ENCODE measurements at places on chromosomes 13 and 19. TPM values are rescaled to one million over a fixed set of nuclear protein-coding genes. Genes with fewer than 3 reads are reported as not detected.

- H3K4me1 ChIP-seq, result no peaks in the 10 kb centered on the region
- no peak for DNase-seq
- H3K36me3 ChIP-seq, result no peaks in the 10 kb centered on the region
These were observed 29.6 kb upstream of the CCNE1 start for GRCh38 chr19:29782260-29782580.

DNA sequence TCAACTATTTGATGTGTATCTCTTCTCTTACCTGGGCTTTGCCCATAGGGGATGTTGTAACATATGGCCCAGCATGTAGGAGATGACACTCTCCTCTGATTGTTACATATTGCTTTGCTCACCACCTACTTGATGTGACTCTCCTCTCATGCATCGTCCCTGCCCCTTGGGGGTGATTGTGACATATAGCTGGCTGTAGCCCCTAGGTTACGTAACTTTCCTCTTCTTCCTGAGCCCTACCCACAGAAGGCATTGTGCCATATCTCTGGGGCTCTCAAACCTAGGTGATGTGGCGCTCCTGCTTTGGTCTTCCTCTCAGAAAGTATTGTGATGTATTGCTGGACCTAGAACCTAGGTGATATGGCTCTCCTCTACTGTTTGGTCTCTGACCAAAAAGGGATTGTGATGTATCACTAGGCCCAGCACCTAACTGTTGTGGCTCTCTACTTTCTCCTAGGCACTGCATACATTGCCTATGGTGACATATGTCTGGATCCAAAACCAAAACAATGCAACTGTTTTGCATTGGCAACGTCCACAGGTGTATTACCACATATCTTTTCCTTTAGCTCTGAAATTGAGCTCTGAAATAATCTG, 71.9 kb upstream of the ZNF724 start:
- no peak for DNase-seq
- H3K4me1 ChIP-seq, result no peaks in the 10 kb centered on the region
- peaks cover 15% of the 10 kb centered on the region for H3K36me3 ChIP-seq
- no peak overlapping the region for H3K4me3 ChIP-seq

Gene CRB3
- total RNA-seq, result 32.1 TPM

DNA sequence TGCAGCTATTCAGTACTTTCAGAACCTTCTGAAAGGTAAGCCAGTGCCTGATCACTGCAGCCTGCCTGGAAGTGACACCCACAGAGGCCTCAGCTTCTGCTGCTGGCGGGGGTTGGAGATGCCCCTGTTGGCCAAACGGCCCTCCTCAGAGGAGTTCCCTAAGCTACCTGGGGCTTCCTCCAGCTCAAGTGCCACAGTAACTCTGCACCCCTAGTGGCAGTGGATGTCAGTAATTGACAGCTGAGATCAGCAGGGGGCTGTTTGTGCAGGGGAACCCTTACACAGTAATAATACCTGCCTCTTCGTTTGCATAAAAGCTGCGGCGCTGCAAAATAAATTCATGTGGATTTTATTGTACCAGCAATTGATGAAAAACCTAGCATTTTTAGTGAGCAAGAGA, 28.9 kb downstream of the TDRD12 start:
- no peak overlapping the region for H3K4me3 ChIP-seq
- H3K27ac ChIP-seq, result no peak overlapping the region
- no peaks in the 10 kb centered on the region for H3K4me1 ChIP-seq
- H3K36me3 ChIP-seq, result no peaks in the 10 kb centered on the region

- H3K4me1 ChIP-seq, result no peaks in the 10 kb centered on the region
- no peak overlapping the region for H3K27ac ChIP-seq
- H3K36me3 ChIP-seq, result no peaks in the 10 kb centered on the region
- DNase-seq, result no peak
- H3K27me3 ChIP-seq, result no peaks in the 10 kb centered on the region
These were observed 32.7 kb upstream of the POMP start for GRCh38 chr13:28626266-28626665.

- H3K4me1 ChIP-seq, result peaks cover 3% of the 10 kb centered on the region
- no peaks in the 10 kb centered on the region for H3K27me3 ChIP-seq
- DNase-seq, result no peak
- H3K36me3 ChIP-seq, result no peaks in the 10 kb centered on the region
- no peak overlapping the region for H3K4me3 ChIP-seq
These were observed 212.1 kb downstream of the KCNRG start for GRCh38 chr13:50227361-50227760.

GRCh38 chr19:44752816-44753625, 4.5 kb downstream of the BCL3 start:
- H3K27me3 ChIP-seq, result peaks cover 50% of the 10 kb centered on the region
- H3K27ac ChIP-seq, result no peak overlapping the region
- H3K4me1 ChIP-seq, result no peaks in the 10 kb centered on the region

Gene ANKRD24
- 2.4 TPM for total RNA-seq

DNA sequence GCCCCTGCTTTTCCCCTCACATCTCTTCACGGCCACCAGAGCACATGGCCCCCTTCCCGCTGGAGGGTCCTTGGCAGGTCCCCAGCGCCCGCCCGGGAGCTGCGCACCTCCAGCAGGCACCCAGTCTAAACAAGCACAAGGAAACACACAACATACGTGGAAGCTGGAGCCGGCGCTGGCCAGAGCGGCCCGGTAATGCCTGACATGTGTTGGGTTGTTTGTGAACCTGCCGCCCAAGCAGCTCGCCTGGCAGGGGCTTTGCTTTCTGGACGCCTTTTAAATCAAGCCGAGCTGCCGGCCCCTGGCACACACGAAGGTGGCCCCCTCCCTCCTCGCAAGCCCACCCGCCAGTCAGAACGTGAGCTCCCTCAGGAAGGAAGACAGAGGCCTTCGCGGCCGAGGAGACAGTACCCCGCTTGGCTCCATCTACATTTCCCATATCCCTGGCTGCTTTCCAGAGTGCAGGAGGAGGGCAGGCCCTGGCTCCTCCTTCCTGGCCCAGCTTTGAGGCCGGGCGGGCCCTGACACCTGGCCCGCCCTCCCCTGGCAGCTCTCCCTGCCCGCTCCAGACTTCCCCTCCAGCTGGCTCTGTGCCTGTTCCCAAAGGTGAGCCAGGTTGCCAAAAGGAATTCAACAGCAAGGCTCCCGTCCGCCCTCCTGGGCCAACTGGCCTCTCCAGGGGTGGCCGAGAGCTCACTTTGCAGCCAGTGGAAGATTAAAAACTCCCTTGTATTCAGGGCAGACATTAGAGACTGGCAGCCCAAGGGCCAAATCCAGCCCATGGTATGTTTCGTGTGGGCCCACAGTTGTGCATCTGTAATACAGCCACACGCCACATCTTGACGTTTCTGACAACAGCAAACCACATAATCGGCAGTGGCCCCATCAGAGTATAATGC, 28.7 kb downstream of the COMP start:
- H3K4me3 ChIP-seq, result no peak overlapping the region
- no peak for DNase-seq
- peaks cover 14% of the 10 kb centered on the region for H3K27me3 ChIP-seq
- no peaks in the 10 kb centered on the region for H3K36me3 ChIP-seq
- no peak overlapping the region for H3K27ac ChIP-seq
- H3K4me1 ChIP-seq, result no peaks in the 10 kb centered on the region

DNA sequence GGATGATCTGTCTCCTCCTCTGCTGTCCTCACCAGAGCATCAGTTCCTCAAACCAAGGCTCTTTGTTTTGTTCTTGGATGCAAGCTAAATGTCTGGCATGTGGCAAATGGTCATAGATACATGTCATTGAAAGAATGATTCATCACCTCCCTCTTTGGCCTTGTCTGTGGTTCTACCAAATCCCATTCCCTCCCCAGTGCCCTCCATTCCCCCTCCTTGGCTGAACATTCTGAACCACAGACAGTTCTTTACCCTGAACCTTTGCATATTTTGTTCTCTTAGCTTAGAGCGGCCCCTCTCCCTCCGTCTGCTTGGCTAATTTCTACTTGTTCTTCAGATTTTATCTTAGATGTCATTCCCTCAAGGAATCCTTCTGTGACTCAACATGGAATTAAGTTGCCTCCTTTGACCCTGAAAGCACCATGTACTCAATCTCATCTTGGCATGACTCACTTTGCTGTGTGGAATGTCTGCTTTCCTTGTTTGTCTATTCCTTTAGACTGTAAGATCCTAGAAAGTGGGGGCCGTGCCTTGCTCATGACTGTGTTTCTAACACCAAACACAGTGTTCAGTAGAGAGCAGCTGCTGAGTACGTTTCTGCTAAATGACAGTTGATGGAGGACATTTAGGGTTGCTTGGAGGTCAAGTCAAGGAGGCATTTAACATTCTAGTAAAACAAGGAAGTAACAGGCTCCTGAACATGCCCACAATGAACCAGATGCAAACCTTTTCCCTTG, 8.1 kb downstream of the ALOX5AP start:
- H3K4me3 ChIP-seq, result no peak overlapping the region
- H3K27me3 ChIP-seq, result no peaks in the 10 kb centered on the region
- DNase-seq, result no peak
